ENCODE measurements at places on chromosomes 6 and 20.

DNA sequence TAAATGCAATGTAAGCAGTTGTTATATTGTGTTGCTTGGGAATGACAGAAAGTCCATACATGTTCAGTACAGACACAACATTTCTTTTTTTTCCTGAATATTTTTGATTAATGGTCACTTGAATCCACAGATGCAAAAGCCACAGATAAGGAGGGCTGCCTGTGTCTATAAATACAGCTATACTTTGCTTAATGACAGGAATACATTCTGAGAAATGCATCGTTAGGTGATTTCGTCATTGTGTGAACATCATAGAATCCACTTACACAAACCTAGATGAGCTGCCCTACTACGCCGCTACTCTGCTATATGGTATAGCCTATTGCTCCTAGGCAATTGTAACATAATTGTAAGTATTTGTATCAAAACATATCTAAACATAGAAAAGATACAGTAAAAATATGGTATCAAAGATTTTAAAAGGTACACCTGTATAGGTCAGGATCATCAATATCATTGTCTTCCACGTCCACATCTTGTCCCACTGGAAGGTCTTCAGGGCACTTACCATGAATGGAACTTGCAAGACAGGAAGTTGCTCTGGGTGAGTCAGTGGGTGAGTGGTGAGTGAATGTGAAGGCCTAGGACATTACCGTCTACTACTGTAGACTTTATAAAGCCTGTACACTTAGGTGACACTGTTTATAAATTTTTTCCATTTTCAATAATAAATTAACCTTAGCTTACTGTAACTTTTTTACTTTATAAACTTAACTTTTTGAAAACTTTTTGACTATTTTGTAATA, 27.9 kb upstream of the POPDC3 start:
- no peak for DNase-seq

- DNase-seq = no peak
Observed at GRCh38 chr6:96909811-96910210, 12.1 kb upstream of the NDUFAF4 start.

GRCh38 chr20:25539742-25540672, 45.3 kb downstream of the NINL start:
- peak; percentile 62 for DNase-seq

DNA sequence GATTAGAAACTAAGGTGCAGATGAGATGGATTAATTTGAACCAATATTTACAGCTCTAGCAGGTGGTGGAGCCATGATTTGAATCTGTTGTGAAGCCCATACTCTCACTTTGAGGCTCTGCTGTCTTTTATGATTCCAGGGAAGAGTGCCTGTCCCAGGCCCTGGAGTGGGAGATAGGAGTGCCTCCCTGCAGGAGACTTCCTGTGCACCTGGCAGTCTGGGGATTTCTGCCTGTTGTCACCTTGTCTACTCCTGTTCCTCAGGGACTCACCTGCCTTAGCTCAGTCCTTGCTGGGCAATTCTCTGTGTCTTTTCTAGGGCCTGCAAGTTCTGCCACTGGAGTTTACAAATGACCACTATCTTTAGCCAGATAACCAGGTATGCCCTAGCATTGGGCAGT, 46.3 kb downstream of the SCAND1 start:
- DNase-seq = no peak

DNA sequence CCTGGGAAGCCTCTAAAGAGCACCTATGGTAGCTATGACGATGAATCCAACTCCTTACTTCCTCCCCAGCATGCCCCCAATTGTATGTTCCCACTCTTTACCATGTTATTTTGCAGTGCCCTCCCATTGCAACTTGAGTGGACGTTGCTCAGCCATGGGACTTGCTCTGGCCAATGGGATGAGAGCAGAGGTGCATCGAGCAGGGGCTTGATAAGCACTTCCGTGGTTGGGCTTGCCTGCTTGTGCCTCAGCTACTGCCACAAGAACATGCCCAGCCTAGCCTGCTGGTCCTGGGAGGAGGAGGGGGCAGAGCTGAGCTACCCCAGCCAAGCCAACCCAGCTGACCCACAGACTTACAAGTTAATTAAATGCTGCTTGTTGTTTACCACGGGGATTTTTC, 71.1 kb upstream of the CTNNBL1 start:
- no peak for DNase-seq

GRCh38 chr6:127115746-127116145, 2.7 kb upstream of the RSPO3 start:
- no peak for DNase-seq

- no peak for DNase-seq
Observed at GRCh38 chr6:128276311-128276710, 244.1 kb downstream of the PTPRK start.

- no peak for DNase-seq
Observed at GRCh38 chr20:51712501-51713212, 55.5 kb downstream of the ATP9A start.

DNA sequence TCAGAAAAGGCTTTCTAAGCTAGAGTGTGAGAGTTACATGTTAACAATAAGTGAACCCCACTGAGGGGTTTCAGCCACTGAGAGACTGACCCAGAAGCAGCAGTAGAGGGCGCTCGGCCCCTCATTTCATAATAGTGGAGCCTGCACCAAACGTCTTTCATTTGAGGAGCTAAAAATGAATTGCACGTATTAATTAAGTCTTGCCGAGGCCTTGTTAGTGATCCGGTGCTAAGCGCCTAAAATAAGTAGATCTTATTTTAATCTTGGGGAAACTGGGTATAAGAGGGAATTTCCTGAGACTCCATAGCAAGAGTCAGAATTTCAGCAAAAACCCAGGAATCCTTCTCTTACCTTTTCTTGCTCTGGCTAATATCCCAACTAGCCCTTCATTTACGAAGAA, 209.7 kb downstream of the FARS2 start:
- DNase-seq = peak; percentile 61

DNA sequence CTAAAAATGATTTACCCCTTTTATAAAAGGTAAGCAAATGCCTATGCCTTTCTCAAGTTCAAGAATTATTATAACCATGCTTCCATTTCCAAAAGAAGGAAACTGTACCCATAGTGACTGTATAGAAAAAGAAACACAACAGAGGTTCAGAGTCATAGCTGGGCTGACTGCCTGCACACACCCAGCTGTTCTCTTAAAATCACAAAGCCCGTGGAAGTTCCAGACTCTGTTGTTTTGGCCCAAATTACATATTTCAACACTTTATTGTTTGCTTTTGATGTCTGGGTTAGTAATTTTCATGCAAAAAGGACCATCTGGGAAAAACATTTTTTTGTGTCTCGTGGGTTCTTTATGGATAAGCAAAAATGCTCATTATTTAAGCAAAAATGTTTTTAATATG, 99.2 kb downstream of the LCA5 start:
- no peak for DNase-seq

- DNase-seq = no peak
Observed at GRCh38 chr6:75167851-75168250, 38.0 kb downstream of the COL12A1 start.

DNA sequence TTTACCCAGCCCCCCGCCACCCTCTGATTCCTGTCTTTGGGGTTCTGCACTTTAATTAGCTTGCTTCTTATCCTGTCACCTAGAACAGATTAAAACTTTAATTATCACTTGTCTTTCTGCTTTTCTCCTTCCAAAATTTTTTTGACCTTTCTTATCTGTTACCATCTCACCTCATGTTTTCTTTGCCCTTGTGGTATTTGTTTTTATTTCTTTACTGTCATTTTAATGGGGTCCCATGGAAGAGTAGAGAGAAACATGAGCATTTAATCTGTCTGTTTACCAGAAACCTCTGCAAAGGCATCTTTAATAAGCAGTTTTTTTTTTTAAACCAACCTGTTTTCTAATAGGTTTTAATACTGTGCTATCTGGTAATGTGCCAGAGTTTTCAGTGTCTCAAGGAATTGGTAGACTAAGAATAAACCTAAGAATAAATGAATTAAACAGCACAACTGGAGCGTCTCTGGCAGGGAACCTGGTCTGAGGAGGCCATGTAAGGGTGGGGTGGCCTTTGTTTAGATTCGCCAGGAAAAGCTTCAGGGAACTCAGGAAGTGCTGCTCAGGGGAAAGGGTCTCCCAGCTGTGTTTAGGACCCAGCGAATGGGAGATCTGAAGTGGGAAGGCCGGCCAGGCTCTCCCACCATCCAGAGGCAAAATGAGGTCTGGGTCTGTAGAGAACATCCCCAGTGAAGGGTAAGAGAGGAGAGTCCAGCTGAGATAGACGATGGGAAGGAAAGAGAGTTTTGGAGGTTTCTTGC, 69.8 kb downstream of the ARID1B start:
- no peak for DNase-seq

DNA sequence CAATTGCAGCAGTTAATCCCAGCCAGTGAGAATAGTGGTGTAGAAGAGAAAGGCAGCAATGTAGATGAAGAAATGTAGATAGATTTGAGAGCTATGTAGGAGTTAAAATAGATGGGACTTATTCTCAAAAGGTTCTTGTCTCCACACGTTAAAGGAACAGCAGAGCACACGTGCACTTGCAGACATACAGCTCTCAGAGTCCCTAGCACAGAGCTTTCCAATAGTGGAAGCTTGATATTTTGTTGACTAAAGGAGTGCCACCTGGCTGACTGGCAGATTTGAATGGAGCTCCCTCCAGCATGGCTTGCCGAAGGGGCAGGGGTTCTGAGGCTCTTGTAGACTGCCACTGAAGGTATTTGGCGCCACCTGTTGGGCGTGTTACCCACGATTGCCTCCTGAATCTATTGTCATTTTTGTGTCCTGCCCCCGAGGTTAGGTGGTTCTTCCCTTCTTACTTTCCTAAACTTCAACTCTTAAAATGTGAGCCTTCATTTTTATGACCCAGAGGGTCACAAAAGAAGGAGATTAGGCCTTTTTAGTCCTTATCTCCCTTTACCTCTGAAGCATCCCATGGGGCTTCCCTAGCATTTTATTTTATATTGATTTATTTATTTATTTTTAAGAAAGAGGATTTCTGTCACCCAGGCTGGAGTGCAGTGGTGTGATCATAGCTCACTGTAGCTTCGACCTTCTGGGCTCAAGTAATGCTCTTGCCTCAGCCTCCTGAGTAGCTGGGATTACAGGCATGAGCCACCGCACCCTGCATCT, 16.4 kb downstream of the BRD2 start:
- DNase-seq = peak; percentile 64

DNA sequence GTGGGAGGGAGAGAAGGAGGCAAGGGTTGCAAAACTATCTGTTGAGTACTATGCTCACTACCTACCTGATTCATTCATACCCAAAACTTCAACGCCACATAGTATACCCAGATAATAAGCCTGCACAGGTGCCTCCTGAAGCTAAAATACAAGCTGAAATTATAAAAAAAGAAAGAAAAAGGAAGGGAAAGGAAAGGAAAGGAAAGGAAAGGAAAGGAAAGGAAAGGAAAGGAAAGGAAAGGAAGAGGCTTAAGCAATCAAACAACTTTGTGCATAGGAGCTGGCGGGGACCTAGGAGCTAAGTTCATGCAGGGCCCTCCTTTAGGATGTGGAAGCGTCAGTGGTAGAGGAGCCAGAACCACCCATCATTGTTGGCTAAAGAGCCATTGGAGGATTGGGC, 108.9 kb upstream of the SYNDIG1 start:
- no peak for DNase-seq

DNA sequence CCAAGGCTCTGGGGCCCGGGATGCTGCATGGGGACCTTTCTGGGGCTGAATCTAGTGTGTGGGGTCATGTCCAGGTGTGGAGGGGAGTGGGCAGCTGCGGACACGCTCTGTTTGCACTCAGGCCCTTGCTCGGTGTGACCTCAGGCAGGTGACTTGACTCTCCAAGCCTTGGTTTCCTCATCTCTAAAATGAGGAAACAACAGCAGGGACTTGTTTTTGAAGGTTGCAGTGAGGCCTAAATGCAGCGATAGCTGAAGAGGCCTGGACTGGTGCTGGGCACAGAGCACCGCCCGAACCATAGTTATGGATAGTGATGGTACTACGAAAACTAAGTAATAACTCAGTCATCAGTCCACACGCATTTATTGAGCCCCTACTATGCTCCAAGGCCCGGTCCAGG, 91.8 kb downstream of the NOL4L start:
- no peak for DNase-seq

- DNase-seq = peak; percentile 90
Observed at GRCh38 chr6:53065266-53066076, at the start of gene FBXO9. FBXO9 (plus strand) TSS chr6:53065404; CDS start chr6:53065790, 386 bp downstream.

- DNase-seq = no peak
Observed at GRCh38 chr6:3125815-3126214, 7.3 kb downstream of the BPHL start.

- DNase-seq = no peak
Observed at GRCh38 chr20:20778676-20779075, 66.2 kb upstream of the RALGAPA2 start.

DNA sequence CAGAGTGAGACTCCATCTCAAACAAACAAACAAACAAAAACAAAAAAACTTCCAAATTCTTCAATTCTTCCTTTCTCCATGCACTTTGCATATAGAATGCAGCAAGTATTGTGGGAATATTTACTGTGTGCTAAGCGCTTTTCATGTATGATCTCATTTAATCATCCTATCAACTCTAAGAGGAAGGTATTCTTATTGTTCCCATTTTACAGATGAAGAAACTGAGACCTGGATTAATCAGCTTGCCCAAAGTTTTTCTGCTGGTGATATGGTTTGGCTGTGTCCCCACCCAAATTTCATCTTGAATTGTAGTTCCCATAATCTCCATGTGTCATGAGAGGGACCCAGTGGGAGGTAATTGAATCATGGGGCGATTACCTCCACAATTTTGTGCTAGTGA, 56.6 kb upstream of the KCNG1 start:
- DNase-seq = no peak

- no peak for DNase-seq
Observed at GRCh38 chr20:57432862-57433491, 41.8 kb downstream of the RBM38 start.

DNA sequence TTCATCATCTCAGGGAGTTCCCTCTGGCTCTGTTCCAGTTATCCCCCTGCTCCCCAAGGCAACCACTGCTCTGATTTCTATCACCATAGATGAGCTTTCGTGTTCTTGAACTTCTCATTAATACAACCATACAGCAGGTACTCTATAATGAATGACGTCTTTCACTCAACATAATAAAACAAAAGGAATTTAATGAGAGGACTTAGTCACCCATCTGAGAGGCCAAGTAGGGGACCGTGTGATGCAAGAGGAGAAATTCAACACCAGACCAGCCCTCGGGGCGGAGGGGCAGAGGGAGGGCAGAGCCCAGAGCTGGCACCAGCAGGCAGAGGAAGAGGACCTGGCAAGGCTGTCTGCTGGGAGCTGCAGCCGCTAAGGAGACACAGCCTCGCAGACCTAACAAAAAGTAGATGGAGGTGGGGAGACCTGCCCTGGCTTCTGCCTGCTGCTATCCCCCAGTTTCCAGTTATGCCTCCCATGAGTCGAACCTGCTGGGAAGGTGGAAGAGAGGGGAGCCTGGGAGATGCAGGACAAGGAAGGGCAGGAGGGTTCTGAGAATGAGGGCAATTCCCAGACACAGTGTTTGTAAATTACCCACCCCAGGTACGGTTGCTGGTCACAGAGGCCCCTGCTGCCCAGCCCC, 13.8 kb downstream of the CCN5 start:
- peak; percentile 85 for DNase-seq

- no peak for DNase-seq
Observed at GRCh38 chr20:16710781-16711180, 19.0 kb upstream of the SNRPB2 start.

DNA sequence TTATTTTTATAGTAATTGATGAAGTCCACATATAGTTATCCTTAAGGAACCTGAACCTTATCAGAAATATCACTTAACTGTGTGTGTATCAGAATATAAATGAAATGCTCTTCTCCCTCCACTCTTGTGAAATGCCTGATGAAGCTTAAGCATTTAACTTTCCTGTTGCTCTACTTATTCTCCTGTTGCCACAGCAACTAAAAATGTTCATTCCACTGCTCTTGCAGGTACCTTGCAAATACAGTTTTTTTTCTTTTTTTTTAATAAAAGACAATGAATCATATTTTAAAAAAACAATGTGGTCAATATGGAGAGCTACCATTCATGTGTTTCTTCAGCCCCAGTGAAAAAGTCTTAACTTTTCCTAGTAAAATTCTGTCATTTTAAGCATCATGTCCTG, 210.3 kb downstream of the RFPL4B start:
- no peak for DNase-seq
